ENCODE measurements at places on chromosomes 16 and 17.

- no peak for DNase-seq
These were observed 16.8 kb downstream of the TMEM100 start for GRCh38 chr17:55705847-55706246.

- no peak for DNase-seq
These were observed 130.3 kb downstream of the AXIN2 start for GRCh38 chr17:65431116-65431515.

DNA sequence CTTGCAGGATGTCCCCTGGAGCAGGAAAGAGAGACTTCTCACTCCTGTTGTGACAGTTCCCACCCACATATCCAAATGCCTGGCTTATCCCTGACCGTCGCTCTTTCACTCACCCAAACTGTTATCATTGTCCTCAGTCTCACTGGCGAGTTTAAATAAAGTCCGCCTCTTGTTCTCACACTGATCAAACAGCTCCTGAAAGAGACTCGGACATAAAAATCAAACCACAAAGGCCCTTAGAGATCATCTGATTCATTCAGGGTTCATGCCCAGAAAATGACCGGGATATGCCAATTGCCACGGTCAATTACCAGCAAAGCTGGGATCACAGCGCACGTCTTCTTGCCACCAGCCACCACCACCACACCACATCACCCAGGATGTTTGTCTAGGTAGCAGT, 19.9 kb downstream of the GGA3 start:
- DNase-seq, result no peak

DNA sequence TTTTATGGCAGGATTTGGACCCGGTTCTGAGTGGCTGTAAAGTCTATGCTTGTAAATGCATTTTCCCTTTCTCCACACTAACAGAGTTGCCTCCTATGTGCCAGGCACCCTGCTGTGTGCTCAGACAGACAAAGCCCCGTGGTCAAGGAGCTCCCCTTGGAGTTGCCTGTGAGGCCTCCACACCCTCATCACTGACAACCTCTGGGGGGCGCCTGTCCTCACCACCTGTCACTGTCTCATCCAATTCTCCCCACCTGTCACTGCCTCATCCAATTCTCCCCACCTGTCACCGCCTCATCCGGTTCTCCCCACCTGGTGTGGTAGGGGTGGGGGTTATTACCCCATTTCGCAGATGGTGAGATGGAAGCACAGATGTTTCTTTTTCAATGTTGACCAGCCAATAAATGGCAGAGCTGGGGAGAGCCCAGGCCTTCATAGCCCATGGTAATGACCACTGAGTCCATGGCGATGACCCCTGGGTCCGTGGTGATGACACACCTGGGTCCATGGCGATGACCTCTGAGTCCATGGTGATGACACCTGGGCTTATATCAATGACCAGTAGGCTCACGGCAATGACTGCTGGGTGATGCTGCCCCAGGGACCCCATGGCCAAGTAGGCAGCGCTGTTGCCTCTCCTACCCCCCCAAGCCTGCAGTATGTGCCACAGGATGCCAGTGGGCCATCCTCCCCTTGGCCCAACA, 150.1 kb downstream of the IRF8 start:
- no peak for DNase-seq

DNA sequence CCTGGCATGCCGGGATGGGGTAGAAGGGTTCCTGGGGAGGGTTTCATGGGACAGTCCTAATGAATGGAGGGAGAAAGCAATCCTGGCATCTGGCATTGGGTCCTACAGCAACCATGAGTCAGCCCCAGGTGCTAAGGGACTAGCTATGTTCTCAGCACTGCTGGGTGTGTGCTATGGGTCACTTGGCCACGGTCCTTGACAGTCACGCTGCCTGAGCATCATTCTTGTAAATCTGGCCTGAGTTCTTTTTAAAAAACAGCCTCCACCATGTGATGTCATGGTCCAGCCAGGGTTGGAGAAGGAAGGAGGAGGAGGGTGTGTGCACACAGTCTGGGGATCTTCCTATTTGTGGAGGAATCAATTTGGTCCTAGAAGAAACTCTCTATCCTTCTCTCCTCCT, 6.2 kb upstream of the RAMP2 start:
- no peak for DNase-seq
